ENCODE measurements at places on chromosomes 7 and 10.

- DNase-seq = no peak
These were observed 6.9 kb downstream of the PRKAR2B start for GRCh38 chr7:107051376-107051775.

DNA sequence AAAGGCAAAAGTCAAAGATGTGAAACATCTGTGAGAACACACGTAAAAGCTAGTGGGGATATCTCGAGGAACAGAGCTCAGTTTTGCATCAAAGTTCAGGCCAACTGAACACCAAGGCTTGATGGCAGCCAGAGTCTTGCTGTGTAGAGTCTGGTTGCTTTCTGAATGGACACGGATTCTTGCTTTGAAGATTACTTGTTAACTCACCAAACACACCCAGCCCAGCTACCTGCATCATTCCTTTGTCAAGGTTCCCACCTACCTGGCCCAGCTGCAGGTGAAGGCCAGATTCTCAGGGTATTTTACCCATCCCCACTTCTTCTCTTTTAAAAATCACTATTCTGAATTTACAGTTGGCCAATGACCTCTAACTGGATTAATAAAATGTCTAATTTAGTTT lies 174.4 kb upstream of the PHYHIPL start:
- no peak for DNase-seq

DNA sequence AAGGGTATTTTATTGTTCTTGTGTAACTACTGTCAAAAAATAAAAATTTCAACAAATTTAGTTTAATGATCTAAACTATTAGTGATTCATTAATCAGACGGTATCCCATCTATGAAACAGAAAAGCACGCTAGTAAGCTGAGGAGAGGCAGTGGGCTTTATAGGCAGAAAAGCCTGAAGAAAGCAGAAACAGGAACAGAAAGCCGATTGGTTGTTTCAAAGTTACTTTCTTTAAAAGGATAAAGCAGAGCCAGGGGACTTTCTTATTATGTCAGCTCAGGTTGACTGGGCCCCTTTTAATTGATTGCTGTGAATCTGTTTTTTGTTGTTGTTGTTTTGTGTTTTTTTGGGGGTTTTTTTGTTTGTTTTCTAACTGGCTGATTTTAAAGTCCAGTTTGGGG lies 105.5 kb downstream of the TES start:
- DNase-seq = no peak

DNA sequence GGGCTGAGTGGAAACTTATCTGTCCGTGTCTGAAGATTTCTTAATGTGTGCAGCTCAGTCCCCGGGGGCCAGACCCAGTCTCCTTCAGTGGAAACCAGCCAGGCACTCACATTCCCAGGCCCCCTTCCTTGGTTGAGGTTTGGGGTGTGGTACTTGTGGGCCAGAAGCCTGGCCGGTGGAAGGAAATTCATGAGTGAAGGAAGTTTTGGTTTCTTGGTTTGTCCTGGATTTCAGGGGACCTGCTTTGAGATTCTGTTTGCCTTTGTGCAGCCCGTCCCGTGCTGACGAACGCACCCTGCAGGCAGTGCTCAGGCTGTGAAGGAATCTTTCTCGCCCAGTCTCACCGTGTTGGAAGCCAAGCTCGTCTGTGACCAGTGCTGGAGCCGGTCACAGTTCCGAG lies 2.9 kb downstream of the INPP5A start:
- no peak for DNase-seq

DNA sequence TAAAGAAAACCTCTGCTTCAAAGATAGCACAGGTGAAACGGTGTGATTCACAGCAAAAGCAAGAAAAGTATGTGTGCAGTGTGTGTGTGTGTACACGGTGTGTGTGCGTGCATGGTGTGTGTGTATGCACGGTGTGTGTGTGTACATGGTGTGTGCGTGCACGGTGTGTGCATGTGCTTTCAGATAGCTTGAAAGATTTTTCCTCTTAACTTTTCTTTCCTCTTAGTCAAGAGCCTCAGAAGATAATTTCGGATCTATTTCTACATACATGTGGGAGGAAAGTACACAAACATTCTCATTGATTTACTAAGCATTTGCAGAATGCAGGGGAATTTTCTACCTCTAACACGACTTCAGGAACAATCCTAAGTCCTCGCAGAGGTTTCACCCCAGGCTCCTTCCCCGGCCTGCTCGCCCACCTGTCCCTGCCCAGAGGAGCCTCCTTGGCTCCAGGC lies 2.9 kb downstream of the FGFR2 start:
- no peak for DNase-seq

DNA sequence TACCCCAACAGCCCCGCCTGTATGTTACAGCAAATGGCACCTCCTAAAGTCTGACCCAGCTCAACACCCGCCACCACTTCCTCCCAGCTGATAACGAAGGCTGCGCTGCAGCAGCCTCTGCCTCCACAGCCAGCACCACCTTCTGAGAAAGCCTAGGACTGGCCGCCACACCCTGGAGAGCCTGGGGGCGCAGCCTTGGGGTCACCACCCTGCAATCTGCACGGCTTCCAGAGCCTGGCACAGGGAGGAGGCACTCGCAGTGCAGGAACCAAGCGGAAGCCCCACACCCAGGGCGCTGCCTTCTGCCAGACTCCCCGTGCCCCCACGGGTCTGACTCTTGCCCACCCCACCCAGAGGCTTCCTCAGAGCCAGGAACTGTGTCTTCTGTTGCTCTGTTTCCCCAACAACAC lies 112.5 kb downstream of the MAD1L1 start:
- DNase-seq = peak; percentile 48

DNA sequence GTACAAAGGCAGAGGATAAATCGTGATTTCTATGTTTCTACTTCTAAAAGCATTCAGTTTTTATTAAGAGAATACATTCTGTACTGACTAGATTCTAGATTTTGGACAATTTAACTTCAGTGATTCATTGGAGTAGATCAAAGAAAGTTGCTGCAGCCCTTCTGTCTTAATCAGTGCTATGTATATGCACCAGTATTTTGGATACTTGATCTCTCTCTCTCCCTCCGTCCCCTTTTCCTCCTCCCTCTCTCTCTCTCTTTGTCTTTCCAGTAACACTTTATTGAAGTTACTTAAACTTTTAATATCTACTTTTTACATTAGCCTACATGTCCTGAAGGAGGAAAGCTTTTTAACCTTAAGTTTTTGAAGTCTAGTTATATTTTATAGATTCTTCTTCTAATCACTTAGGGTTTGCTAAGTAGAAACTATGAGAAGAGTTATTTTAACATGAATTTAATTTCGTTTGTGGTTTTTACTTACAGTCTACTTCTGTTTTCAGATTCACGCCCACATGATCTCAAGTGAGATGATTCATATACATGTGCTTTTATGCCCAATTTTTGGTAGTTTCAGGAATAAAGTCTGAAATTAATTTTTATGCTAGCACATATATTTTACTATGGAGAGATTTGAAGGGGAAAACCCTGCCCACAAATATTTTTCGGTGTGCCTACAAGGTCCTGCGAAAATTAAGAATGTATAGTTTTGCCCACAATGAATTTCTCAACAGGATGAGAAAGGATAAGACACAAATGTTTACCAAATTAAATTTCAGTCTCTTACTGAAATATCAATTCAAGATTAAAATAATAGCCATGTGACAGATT lies 9.1 kb downstream of the MDFIC start:
- no peak for DNase-seq

- DNase-seq = no peak
These were observed 5.7 kb upstream of the GOT1 start for GRCh38 chr10:99435986-99436638.

GRCh38 chr7:2478399-2478785 lies 2.2 kb upstream of the GRIFIN start:
- no peak for DNase-seq

DNA sequence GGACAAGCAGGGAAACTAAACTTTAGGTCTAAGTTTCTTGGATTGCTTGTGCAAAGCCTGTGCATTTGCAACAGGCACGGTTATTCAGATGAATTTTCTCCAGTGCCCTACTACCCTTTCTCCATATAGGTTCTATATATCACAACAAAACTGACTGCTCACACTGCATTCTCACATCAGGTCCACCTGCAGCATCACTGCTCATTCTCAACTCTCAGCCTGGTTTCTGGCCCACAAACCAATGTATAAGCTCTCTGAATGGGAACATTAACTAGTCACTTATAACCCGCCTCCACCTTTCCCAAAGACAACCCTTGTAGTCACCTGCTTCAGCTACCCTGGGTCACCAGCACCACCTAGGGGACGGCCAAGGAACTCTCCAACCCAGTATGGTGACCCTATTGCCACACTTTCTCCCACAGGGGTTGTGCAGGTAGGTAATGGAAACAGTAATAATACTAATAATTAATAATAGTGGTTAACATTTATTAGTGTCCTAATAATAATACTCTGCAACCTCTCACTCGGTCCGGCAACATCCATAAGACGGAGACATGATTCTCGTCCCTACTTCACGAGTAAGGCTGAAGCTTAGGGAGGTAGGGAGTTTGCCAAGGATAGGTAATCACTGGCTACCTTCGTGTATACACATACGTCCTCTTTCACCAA lies 97.3 kb downstream of the CLEC2L start:
- DNase-seq = peak; percentile 77

- DNase-seq = no peak
These were observed 287.2 kb downstream of the AUTS2 start for GRCh38 chr7:69885431-69885830.

DNA sequence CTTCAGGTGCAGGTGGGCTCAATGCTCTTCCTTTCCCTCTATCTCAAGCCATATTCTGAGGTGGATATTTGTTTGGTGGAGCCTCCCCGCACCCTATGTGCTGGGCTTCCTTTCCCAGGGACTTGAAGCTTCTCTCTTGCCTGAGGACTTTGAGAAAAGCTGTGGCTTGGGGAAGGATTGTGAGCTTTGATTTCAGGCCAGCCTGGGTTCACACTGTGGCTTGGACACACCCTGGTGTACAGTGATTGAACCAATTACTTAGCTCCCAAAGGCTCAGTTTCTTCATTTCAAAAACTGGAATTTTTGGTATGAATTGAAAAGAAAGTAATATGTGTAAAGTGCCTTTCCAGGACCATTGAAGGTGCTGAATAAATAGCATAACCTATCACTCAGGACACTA lies 224.5 kb upstream of the GLI3 start:
- DNase-seq = no peak

Measured in stimulated activated naive CD8-positive, alpha-beta T cell treated with anti-CD3 and anti-CD28 coated beads, Interleukin-15, Interleukin-2, amounts not matched to agents 100 U/mL and 50 U/mL, for 24 hours (primary cell).